Activated CD4-positive, alpha-beta T cell treated with anti-CD3 and anti-CD28 coated beads, Interleukin-2, amount 50 U/mL, for 16 hours (primary cell): ENCODE measurements at places on chromosomes 11 and 22.
A peak's percentile ranks its signal among the peaks of the same experiment; 100 is the strongest.

DNA sequence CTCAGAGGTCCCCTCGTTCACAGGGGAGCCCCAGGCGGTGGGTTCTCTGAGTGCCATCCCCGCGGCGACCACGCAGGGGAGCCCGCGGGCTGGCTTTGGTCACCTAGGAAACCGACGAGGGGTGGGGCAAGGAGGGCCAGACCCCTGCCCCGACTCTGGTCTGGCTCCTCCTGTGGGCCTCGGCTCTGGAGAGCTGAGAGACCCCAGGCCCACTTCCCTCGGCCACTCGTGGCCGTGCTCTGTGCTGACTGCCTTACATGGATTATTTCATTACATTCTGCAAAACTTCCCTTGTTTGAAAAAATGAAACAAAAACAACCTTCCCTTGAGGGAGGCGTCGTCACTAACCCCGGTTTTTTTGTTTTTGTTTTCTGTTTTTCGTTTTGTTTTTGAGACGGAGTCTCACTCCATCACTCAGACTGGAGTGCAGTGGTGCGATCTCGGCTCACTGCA lies 15.1 kb upstream of the CYTH4 start:
- peak; percentile 75 for DNase-seq

GRCh38 chr22:20033045-20033706 lies 12.3 kb downstream of the TANGO2 start:
- DNase-seq, result no peak

DNA sequence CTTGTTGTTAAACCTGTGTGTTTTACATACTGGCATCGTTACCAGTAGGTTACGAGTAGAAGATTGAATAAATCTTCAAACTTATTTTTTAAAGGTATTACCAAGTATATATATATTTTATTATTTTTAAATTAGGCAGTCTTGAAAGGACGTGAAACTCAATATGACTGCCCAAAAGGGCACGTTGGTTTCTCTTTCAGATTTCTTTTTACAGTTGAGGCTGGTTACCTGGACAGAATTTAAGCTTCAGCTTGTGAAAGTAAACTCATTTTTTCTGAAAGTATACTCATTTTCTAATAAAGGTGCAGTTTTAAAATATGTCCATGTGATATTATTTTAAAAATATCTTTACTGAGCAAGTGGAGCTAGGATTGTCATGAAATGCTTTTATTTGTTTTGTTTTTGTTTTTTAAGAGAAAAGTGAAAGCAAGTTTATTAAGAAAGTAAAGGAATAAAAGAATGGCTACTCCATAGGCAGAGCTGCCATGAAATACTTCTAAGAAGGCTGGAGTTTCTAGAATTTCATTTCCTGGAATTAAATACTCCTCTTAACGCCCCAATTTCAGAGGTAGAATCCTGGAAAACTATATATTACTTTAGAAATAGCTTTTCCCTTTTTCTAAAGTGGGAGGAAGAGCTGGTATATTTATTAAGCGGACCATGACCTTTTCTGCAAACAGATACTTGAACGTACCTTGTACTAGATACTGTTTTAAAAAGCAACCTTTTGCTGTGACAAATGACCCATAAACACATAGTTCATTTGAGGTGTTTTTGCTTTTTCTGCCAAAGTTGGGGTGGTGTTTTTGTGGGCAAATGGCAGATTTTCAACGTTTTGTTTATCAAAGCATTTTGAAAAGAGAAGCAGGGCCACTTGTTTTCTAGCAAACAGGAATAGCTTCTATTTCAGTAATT lies 1.9 kb downstream of the FBXO7 start:
- peak; percentile 28 for DNase-seq

DNA sequence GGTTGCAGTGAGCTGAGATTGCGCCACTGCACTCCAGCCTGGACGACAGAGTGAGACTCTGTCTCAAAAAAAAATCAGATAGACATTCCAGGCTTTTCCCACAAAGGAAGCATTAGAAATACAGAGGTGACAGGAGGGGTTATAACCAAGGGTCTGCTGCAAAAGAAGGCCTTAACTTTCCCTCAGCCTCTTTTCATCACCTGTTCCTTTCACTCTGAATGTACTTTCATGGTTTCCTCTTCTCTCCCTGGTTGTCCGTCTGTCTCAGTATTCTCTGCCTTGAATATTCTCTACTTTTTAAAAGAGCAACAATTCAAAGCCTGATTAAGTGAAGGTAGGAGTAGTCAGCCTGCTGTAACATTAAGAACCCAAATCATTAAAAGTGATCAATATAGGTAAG lies 50.2 kb downstream of the CELF1 start:
- DNase-seq, result no peak

DNA sequence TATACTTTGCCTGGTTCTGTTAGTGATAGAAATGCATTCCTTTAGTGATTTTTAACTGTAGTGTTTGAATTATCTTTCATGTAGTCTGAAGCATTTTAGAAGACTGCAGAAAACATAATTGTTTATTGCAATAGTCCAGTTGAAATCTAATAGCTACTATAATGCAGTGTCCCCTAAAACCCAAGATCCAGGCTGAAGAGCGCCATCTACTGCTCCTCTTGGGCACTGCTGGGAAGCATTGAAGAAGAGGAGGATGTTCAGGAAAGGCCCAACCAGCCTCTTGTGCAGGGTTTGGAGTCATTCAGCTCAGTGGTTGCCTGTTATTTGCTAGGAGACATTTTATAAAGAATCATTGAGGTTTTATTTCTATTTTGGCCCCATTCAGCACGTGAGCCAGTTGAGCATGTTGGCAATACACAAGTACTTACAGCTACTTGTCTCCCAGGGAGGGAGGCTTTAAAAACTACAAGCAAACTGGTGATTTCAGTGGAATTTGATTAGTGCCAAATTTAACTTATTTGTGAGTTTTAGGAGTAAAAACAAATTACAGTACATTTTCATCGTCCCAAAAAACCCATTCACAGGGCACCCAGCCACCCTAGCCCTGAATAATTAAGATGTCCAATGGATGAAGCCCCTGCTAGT lies 74.9 kb upstream of the HORMAD2 start:
- peak; percentile 63 for DNase-seq

DNA sequence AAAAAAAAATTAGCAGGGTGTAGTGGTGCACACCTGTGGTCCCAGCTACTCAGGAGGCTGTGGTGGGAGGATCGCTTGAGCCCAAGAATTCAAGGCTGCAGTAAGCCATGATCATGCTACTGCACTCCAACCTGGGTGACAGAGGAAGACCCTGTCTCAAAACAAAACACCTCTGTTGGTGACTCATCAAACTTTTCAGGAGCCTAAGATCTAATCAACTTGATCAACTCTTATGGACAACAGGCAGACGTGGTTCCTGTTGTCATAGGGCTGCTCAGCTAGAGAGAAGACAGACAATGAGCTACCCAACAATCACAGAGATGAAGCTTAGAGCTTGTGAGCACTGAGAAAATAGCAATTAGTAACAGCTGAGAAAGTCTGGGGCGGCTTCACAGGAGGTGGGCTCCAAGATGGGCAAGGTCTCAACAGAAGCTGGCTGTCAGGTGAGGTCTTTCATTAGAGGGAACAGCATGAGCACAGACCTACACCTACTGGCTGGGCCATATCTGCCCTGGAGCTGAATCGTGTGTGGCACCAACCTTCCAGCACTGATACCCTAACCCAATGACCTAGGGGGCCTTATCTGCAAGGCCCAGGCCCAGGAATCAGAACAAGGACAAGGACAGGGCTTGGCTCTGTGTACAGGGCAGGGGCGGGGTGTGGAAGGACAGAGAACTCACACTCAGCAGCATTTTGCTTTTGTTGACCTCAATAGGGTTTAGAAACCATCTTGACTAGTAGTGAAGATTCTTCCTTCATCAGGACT lies 7.2 kb upstream of the UCP3 start:
- no peak for DNase-seq

DNA sequence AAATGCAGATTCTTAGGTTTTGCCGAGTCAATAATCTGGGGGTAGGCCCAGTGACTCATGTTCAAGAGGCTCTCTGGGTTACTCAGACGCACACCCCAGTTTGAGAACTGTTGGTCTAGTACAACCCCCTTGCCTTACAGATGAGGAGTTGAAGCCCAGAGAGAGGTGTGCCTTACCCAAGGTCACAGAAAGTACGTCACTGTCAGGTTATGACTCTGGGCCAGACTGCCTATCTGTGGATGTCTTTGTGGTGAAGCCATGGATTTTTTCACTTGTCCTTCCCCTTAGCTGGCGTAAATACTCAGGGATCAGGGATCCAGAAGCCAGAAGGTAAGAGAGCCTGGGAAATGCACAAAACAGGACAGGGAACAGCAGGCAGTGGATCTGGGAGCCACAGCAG lies 25.2 kb upstream of the NECTIN1 start:
- no peak for DNase-seq

- DNase-seq, result no peak
These were observed 50.7 kb upstream of the RAPSN start for GRCh38 chr11:47499614-47500013.

DNA sequence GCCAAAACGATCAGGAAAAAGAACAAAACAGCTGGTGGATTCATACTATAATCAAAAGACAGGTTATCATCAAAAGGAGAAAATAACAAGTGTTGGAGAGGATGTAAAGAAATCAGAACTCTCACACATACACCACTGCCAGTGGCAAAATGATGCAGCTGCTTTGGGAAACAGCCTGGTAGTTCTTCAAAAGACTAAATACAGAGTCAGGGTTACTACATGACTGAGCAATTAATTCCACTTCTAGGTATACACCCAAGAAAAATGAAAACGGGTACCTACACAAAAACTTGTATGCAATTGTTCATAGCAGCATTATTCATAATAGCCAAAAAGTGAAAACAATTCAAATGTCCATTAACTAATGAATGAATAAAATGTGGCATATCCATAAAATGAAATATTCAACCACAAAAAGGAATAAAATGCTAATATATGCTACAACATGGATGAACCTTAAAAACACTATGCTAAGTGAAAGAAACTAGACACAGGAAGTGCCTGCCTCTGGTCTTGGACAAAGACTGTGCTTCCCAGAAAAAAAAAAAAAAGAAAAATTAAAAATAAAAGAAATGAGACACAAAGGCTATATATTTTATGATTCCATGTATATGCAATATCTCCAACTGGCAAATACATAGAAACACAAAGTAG lies 8.3 kb downstream of the UEVLD start:
- peak; percentile 16 for DNase-seq

GRCh38 chr11:9852465-9852864 lies 188.6 kb downstream of the SWAP70 start:
- no peak for DNase-seq

DNA sequence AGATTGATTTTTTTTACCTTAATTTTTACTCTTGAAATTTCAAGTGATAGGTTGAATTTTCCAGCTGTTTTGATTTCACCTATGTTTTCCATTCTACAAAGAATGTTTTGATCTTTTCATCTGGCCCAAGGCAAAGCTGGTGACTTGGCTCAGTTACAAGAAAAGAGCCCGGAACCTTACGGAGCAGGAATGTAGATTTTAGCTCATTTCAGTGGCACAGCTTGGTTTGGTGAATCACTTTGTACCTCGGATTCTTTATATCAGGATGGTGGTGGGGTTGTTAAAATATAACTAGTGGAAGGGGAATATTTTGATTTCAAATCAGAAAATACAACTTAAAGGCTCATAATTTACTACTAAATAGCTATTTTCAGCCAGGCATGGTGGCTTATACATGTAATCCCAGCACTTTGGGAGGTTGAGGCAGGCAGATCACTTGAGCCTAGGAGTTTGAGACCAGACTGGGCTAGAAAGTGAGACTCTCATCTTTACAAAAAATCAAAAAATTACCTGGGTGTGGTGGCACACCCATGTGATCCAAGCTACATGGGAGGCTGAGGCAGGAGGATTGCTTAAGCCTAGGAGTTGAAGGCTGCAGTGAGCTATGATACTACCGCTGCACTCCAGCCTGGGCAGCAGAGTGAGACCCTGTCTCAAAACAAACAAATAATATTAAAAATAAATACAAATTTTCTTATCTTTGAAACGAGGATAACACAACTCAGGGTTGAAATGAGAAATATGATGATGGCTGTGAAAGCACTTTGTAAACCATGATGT lies 9.4 kb upstream of the GRIK4 start:
- DNase-seq, result no peak

GRCh38 chr11:764322-765024 lies 12.8 kb downstream of the GATD1 start:
- no peak for DNase-seq

GRCh38 chr11:111698852-111699559 lies 67.2 kb downstream of the PPP2R1B start:
- peak; percentile 4 for DNase-seq

- no peak for DNase-seq
These were observed 245.4 kb downstream of the DYNC2H1 start for GRCh38 chr11:103354656-103355055.

DNA sequence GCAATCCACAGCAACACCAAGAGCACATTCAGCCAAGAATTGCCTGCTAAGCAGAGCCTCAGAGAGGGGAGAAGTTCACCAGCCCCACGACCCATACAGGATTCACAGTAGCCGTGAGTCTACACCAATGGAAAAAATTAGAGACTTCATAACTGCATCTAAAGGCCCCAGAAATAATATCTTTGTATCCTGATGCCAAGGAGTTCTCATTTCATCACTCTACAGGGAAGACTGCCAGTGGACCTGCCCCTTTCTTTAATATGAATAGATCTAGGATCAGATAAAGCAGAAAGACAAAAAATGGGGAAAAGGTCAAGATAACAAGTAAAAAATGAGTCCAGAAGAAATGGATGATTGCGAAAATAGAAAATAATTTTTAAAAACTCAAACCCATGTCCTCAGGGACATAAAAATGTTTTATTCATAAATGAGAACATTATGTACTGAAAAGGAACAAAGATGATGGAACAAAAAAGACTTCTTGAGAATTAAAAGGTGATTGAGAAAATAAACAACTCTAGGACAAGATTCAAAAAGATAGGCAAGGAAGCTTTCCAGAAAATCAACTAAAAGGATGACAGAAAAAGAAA lies 9.5 kb downstream of the APOL3 start:
- DNase-seq, result no peak

DNA sequence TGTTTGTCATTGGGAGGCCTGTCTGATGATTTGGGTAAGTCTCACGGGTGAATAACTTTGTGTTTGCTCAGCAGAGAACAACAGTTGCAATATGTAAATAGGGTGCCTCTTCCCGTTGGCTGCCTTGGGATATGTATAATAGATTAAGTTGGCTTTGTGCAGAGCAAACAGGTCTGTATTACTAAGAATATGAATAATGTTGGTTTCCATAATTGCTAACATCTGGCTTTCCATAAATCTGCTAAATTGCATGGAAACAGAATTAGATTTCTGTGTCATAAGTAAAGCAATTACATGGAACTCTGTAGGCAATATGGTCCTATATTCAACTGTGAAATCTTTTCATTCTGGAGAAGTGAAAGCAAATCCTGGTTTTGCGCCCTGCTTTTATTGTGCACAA lies 636.0 kb upstream of the ANO5 start:
- DNase-seq, result no peak

DNA sequence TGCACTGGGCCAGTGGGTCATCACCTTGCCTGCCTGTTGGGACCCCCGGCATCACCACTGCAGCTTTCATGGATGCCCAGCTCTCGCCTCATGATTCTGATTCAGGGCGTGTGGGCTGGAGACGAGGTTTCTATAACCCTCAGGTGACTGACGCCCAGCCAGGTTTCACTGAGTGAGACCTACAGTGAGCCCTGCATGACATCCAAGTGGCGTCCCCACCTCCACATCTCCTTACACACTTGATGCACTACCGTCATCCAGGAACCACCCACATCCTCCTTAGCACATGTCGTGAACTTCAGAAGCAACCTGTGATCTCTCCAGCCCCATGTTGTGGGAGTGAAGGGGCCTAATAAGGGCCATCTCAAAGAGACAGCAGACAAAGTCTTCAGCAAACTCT lies 257.5 kb downstream of the CTTN start:
- DNase-seq, result no peak

- DNase-seq, result no peak
These were observed 81.6 kb upstream of the SORL1-AS1 start for GRCh38 chr11:121534131-121535093.
